ENCODE measurements at places on chromosomes 2 and 18. TPM values are rescaled to one million over a fixed set of nuclear protein-coding genes. Genes with fewer than 3 reads are reported as not detected.
A peak's percentile ranks its signal among the peaks of the same experiment; 100 is the strongest.

Gene TACR1
- total RNA-seq: under 0.01 TPM

Gene CEBPZ
- total RNA-seq: 33.3 TPM

Gene ANKRD62
- not detected for total RNA-seq

Gene ACVR1
- total RNA-seq: 21.1 TPM

Gene LRP2
- not detected for total RNA-seq

Gene FZD7
- total RNA-seq: 62.4 TPM

Gene ALLC
- total RNA-seq: not detected

Gene SERPINB10
- total RNA-seq: not detected

Gene CRYBA2
- not detected for total RNA-seq

Gene AOX1
- total RNA-seq: 57.2 TPM

Gene TXNDC2
- 0.18 TPM for total RNA-seq

GRCh38 chr2:61704364-61704763 is 149.5 kb downstream of the FAM161A start:
- peaks cover 2% of the 10 kb centered on the region for H3K4me1 ChIP-seq
- H3K27me3 ChIP-seq: no peaks in the 10 kb centered on the region
- no peaks in the 10 kb centered on the region for H3K36me3 ChIP-seq
- no peak overlapping the region for H3K27ac ChIP-seq

GRCh38 chr2:6214471-6214870 is 522.3 kb downstream of the SOX11 start:
- H3K4me3 ChIP-seq: no peak overlapping the region
- no peaks in the 10 kb centered on the region for H3K36me3 ChIP-seq
- H3K27me3 ChIP-seq: no peaks in the 10 kb centered on the region

DNA sequence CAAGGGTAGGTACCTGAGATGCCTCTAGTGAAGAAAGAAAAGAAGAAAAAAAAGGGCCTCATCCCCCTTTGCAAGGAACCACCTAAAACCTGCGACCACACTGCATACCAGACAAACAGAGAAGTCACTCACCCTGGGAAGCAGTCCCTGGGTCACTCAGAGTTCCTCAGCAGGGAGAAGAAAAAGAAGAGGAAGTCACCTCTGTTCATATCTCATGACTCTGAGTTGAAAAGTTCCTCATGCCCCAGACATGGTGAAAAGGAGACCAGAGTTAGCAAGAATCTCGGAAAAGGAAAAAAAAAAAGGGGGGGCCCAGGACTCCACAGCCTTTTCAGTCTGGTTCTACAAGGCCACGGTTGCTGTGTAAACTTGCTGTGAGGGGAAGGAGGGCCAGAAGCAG is 478.4 kb upstream of the NRXN1 start:
- H3K27me3 ChIP-seq: no peaks in the 10 kb centered on the region
- H3K27ac ChIP-seq: no peak overlapping the region

GRCh38 chr18:8889489-8889888 is 184.1 kb downstream of the MTCL1 start:
- no peaks in the 10 kb centered on the region for H3K27me3 ChIP-seq
- no peak overlapping the region for H3K4me3 ChIP-seq
- H3K36me3 ChIP-seq: no peaks in the 10 kb centered on the region
- peak overlapping the region; percentile 65 for H3K27ac ChIP-seq
- peaks cover 10% of the 10 kb centered on the region for H3K4me1 ChIP-seq

- no peaks in the 10 kb centered on the region for H3K36me3 ChIP-seq
- no peaks in the 10 kb centered on the region for H3K27me3 ChIP-seq
- H3K4me1 ChIP-seq: no peaks in the 10 kb centered on the region
- no peak overlapping the region for H3K4me3 ChIP-seq
- DNase-seq: no peak
These were observed 56.2 kb downstream of the RRM2 start for GRCh38 chr2:10178751-10179150.

DNA sequence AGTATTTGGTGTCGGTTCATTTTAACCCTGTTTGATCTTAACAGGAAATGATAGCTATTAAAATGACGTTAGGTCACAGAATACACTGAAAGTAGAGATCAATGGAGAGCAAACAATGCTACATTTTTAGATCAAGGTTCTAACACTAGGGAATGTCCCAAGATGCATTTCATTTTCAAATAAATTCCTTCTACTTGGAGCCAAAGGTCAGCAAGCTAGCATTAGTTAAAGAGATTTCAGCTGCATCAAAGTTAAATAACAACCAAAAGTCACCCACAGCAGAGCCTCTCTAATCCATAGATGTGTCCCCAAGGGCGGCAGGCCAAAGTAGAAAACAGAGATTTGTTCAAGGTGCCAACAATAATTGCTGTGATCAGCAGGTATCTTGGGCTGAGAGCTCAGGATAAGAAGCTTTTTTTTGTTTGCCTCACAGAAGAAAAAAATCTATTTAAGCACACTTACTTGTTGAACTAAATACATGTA is 1233.6 kb upstream of the TMEFF2 start:
- no peaks in the 10 kb centered on the region for H3K4me1 ChIP-seq
- H3K4me3 ChIP-seq: no peak overlapping the region
- no peaks in the 10 kb centered on the region for H3K36me3 ChIP-seq

DNA sequence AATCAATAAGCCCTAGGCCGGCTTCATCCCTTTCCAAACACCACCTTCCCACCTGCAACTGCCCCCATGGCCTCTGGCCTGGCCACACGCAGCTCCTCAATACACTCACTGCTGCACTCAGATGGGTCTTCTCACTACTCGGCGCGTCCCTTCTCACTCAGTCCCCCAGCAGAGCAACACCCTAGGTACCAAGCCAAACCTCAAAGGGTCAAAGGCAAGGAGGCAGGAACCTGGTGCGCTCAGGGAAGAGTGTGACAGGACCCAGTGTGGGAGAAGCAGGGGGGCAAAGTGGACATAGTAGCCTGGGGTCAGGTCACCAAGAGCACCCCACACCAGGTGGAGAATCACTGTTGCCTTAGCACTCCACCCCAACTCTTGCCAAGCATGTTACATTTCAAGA is 90.6 kb downstream of the TTC32 start:
- peaks cover 3% of the 10 kb centered on the region for H3K4me1 ChIP-seq
- H3K4me3 ChIP-seq: no peak overlapping the region
- no peaks in the 10 kb centered on the region for H3K36me3 ChIP-seq
- H3K27ac ChIP-seq: no peak overlapping the region
- no peaks in the 10 kb centered on the region for H3K27me3 ChIP-seq

- H3K27ac ChIP-seq: no peak overlapping the region
- peak; percentile 68 for DNase-seq
- peaks cover 16% of the 10 kb centered on the region for H3K36me3 ChIP-seq
- peaks cover 3% of the 10 kb centered on the region for H3K4me1 ChIP-seq
These were observed 30.7 kb upstream of the ERCC3 start for GRCh38 chr2:127324635-127325034.

DNA sequence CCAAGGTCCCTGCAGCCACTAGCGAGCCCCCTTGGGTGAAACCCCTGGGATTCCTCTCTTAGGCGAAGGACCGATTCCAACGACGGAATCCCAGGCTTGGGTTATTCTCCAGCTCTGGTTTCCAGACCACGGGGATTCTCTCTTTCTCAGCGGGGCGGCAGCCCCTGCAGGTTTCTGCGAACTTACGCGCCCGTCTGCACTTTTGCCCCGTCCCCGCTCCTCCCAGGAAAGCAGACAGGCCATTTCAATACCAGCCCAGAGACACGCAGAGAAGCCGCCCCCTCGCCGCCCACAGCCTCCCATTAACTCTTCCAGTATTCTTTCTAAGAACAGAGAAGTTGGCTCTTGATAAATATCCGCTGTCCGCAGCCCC is 1.2 kb downstream of the CBLN2 start:
- no peak for DNase-seq
- H3K4me3 ChIP-seq: no peak overlapping the region
- H3K36me3 ChIP-seq: no peaks in the 10 kb centered on the region
- no peaks in the 10 kb centered on the region for H3K4me1 ChIP-seq

GRCh38 chr2:25215948-25216679 is 47.7 kb upstream of the POMC start:
- H3K4me1 ChIP-seq: no peaks in the 10 kb centered on the region
- peak overlapping the region; percentile 27 for H3K4me3 ChIP-seq
- H3K36me3 ChIP-seq: no peaks in the 10 kb centered on the region
- DNase-seq: no peak

Measured in IMR-90 (cell line).